ENCODE measurements at places on chromosomes 13 and 19.

DNA sequence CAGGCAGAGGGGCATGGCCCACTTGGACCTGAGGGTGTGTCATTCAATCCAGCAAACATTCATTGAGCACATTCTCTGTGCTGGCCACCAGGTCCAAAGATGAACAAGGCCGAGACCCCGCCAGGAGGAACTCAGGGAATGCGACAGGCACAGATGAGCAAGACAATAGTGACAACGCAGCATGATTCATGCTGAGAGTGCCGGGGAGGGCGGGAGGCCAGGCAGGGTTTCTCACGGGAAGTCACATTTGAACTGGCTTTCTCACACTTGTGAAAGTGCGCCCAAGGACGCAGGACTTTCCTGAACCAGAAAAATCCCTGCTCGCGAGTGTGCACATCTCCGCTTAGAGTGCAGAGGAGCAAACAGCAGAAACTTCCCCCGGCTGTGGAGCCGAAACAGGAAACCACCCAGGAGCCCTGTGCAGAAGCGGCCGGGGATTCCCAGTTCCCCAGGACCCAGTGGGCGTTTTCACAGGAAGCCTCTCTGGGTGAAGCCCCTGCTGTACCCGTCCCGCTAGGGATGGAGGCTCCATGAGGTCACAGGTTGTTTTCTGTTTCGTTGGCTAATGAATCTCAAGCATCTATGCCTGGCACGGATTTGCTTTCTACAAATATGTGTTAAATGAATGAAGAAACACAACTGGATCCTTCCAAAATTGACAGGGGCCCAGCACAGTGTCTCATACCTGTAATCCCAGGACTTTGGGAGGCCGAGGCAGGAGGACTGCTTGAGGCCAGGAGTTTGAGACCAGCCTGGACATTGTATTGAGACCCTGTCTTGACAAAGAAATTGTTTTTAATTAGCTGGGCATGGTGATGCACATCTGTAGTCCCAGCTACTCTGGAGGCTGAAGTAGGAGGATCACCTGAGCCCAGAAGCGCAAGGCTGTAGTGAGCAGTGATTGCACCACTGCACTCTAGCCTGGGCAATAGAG lies 68.4 kb upstream of the TM9SF2 start:
- DNase-seq, result peak; percentile 71

DNA sequence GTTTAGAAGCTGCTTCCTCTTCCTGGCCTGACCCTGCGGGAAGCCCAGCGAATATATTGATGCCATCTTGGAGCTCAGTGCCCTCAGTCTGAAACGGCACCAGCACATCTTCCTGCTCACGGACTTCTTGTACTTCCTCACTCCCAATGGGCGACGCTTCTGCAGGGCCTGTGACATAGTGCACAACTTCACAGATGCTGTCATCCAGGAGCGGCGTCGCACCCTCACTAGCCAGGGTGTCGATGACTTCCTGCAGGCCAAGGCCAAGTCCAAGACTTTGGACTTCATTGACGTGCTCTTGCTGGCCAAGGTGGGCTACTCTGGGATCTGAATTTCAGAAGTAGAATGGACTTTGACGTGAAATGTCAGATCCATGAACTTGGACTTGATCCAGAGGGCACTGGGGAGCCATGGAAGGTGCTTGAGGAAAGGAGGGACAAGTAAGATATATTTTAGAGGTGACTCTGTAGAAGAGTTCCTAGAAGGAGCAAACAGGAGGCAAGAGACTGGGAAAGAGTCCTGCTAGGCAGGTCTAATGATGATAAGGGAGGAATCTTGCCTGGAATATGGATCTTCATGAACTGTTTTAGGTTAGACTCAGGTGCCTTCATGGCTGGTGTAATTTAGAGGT lies 38.4 kb upstream of the CYP4F8 start:
- no peak for DNase-seq

- DNase-seq, result no peak
These were observed 197.5 kb downstream of the NBEA start for GRCh38 chr13:35139591-35139990.

DNA sequence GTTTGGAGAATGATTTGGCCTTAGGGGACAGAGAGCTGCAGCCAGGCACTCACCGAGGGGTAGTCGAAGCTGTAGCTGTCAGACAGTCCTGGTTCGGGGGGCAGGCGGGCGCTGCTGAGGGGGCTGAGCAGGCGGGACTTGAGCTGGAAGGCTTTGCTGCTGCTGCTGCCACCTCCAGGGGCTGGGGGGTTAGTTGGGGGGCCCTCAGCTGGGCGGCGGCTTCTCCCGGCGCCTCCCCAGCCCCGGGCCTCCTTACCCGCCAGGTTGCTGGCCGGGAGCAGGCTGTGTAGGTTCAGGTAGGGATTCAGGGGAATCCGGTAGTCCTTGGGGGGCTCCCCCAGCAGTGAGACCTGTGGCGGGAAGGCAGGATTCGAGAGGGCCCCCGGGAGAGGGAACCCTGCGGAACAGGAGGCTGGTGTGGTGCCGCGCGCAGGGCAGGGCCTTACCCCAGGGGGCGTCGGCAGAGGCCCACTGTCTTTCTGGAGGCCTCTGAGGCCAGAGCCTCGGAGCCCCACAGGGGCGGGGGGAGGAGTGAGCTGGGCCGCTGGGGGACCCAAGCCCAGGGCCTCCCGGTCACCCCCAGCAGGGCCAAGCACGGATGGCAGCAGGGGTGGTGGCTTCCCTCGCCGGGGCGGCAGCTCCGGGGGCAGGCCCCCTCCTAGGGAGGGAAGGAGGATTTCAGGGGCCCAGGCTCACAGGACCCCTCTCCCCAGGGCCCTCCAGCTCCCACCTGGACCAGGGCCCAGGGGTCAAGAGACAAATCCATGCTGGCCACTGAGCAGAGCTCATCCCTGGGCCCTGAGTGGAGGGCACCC lies 5.0 kb upstream of the FDX2 start:
- DNase-seq, result no peak

DNA sequence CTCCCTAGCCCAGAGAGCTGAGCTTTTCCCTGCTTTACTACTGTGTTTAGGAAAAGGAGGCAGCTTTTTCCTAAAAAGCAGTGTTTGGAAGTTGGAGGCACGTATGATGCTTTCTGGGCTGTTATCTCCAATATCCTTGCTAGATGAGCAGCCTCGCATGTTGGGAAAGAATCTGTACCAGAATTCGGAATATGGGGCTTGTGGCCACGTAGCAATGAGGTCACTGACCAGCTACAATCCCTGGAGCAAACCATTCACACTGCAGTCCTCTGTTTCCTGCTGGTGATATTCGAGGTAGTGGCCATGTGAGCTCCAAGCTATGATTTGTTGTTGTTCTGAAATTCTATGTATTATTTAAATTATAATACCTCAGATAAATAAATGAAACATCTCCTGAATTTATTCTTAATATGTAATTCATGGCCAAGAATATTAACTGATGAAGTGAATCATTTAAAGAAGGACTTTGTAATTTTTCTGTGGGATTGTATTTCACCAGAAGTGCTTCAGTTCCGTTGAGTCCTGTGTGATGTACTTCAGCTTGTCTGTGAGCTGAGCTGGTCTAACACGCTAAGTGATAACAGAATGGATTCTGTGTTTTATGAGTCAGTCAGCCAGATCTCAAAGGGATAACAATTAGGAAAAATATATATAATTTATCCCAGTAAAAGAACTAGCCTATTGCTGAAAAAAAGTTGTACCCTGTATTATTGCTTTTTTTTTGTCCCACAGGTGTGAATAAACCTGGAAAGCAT lies 319.5 kb downstream of the SHISA2 start:
- no peak for DNase-seq

GRCh38 chr13:110055089-110055488 lies 251.9 kb downstream of the COL4A1 start:
- DNase-seq, result no peak

DNA sequence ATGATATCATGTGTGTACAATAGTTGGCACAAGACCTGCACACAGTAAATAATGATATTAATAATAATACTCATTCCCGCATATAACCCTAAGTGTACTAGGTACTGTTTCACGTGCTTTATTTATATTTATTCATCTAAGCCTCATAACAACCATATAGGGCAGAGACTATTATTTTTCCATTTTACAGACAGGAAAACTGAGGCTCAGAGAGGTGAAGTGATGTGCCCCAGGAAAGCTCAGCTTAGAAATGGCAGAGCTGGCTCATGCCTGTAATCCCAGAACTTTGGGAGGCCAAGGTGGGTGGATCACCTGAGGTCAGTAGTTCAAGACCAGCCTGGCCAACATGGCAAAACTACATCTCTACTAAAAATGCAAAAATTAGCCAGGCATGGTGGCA lies 13.6 kb downstream of the ACP7 start:
- DNase-seq, result no peak

- no peak for DNase-seq
These were observed 7.1 kb downstream of the RBM26 start for GRCh38 chr13:79398915-79399314.

- DNase-seq, result no peak
These were observed 23.8 kb downstream of the FAM124A start for GRCh38 chr13:51246025-51246417.

- DNase-seq, result no peak
These were observed 4.7 kb upstream of the TMPRSS9 start for GRCh38 chr19:2355168-2356035.

- DNase-seq, result no peak
These were observed 8.2 kb downstream of the MEIS3 start for GRCh38 chr19:47411101-47411500.

DNA sequence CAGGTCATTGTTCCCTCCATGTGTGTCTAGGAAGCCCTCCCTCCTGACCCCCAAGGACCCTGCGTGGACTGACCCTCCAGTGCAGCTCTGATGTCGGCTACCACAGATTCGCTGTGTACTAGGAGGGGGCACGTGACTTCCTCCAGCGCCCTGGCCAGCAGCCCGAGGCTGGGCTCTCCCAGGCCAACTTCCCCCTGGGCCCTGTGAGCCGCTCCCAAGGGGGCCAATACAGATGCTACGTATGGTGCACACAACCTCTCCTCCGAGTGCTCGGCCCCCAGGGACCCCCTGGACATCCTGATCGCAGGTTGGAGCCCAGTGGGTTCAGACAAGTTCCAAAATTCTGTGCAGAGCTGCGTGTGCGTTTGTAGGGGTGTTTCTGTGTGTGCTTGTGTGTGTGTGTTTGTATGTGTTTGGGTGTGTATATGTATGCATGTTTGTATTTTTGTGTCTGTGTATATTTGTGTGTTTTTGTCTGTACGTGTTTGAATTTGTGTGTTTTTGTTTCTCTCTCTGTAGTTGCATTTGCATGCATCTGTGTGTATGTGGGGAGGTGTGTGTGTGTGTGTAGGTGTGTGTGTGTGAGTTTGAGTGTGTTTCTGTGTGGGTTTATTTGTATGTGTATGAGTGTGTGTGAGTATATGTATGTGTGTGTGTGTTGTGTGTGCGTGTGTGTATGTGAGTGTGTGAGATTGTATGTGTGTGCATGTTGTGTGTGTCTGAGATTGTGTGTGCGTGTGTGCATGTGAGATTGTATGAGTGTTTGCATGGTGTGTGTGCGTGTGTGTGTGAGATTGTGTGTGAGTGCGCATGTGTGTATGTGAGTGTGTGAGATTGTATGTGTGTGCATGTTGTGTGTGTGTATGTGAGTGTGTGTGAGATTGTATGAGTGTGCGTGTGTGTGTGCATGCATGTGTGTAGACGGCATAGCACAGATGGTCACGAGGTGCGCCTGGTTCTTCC lies 21.4 kb upstream of the LILRA2 start:
- no peak for DNase-seq

- DNase-seq, result peak; percentile 38
These were observed 1.9 kb downstream of the CNN2 start for GRCh38 chr19:1028062-1028926.

- DNase-seq, result no peak
These were observed 83.8 kb downstream of the ZNF737 start for GRCh38 chr19:20481736-20482135.

DNA sequence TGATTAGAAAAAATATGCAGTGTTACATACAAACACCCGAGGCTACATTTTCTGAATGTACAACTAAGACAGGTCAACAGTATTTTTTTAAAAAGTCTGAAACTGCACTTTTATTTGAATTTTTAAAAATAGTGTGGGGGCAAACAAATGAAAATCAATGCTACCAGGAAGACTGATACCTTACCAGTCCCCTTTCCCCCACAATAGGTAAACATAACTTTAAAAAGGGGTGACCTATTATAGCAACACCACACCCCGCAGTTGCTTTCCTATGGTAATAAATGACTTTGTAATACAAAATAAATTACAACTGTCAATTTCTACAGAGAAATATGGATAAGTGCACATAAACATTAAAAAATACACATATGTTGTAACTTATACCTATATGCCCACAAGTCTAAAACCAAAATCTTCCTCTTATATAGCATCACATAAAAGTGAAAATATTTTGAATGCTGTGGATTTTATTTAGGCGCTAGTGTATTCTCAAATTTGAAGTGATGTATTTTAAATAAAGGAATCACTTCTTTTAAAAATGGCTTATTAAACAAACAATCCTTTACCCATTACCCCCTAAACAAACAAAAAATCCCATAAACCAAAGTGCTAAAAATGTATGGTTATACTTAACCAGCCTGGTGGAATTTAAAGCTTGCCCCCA lies 63.1 kb downstream of the KCNRG start:
- no peak for DNase-seq

GRCh38 chr19:17686023-17686521 lies 2.1 kb downstream of the UNC13A start:
- no peak for DNase-seq

DNA sequence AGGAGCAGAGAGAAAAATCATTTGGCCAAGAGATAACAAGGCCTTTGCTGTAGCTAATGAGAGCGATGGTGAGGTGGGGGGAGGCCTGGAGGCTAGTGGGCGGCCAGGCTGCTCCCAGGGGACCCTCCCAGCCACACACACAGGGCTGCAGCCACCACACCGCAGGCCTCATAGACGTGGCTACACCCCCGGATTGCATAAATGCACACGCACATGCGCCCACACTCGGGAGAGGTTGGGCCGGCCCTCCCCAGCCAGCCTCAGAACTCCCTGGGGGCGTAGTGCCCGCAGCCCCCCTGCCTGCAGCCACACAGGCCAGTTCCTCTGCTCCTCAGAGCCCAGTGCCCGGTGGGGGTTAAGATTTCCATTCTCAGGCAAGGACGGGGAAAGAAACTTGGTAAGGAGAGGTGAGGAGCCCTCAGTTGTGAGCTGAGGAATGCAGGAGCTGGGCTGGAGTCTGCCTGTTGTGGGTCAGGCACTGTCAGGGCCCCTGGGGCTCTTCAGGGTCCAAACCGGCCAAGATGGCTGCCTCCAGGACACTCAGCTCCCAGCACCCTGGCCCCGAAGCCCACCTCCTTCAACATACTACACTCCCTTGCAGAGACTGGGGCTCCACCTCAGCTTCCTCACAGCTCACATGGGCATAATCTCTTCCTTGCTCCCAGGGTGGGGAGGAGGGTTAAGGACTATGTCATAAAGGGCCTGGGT lies 8.0 kb downstream of the PTH2 start:
- DNase-seq, result no peak

- no peak for DNase-seq
These were observed 9.0 kb downstream of the STARD13 start for GRCh38 chr13:33276570-33276969.

DNA sequence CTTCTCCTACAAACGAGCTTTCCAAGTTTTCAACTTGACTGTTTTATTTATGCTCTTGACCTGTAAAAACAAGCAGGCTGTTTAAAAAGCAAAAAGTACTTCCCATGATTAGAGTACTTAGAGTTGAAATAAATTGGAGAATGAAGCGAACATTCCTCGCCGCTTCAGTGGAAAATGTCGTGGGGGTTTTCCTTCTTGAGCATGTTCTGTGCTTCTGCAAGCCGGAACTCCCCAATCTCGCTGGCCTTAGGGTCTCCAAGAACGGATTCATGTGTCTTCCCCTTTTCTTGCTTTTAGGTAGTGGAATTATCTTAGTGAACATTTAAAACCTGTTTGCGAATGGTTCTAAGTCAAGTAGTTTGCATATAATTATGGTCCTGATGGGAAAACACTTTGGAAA lies 103.6 kb upstream of the ZNF536 start:
- DNase-seq, result no peak

GRCh38 chr13:26486550-26486949 lies 70.9 kb upstream of the WASF3 start:
- no peak for DNase-seq
